ENCODE measurements at places on chromosomes 12 and 14. TPM values are rescaled to one million over a fixed set of nuclear protein-coding genes. Genes with fewer than 3 reads are reported as not detected.

DNA sequence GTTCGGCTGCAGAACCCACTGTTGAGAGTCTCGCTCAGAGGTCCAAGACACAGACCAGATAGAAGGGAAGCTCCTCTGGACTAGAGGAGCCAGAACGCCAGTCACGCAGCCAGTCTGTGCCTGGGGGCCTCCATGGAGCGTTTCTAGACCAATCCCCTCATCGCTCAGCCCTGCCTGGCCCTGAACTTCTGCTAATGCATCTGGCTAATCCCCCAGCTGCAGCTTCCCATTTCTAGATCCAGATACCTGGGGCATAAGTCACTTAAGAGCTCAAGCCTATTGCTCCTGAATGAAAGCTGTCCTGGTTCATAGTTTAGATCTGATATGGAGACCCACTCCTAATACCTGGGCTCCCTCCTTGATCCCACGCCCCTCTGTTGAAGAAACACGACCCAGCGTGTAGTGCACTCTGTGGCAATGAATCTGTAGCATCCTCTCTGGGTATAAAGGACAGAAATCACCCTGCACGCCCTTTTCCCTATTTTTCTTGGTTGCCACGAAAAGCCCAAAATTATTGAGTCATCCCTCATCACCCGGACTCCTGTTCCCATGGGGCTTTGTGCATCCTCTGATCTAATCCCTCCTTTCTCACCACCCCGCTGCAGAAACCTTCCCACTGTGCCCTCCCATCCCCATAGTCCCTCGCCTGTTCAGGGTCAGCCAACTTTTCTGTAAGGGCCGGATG is 341.6 kb upstream of the FKBP4 start:
- no peaks in the 10 kb centered on the region for H3K27me3 ChIP-seq
- no peak for DNase-seq
- no peak overlapping the region for H3K27ac ChIP-seq
- no peaks in the 10 kb centered on the region for H3K36me3 ChIP-seq

SLC6A13 gene
- not detected for polyA plus RNA-seq

DNA sequence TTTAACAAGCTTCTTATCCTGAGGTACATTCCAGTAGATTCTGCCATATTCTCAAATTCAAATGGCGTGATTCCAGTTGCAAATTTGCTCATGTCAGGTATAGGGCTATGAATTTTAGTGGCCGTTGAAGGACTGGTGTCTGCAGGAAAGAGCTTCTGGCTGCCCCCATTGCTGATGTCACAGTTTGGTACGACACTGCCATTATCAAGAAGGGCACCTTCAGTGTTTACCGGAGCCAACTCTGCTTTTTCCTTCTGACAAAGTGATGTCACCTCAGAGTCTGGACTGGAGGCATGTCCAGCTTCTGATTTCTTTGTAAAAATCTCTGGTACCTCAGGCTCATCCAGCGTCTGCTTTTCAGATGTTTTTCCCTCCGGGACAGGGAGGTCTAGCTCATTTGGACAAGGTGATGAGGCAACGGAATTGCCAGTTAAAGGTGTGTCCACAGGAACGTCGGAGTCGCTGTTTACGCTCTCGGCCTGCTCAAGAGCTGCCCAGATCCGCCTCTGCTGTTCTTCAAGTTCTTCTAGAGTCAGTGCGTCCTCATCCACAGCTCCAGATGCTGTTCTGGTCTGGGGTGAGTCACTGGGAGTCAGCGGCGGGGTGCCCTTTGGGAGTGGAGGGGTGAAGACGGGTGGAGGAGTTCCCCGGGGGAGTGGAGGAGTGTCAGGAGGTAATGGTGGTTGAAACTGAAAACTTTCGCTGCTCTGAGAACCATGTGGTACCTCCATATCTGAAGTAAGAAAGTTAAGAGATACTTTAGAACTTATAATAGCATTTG is 27.0 kb downstream of the ZCCHC8 start:
- H3K36me3 ChIP-seq, result peaks cover 33% of the 10 kb centered on the region
- H3K4me1 ChIP-seq, result no peaks in the 10 kb centered on the region
- DNase-seq, result no peak
- no peak overlapping the region for H3K4me3 ChIP-seq
- H3K27me3 ChIP-seq, result no peaks in the 10 kb centered on the region

DNA sequence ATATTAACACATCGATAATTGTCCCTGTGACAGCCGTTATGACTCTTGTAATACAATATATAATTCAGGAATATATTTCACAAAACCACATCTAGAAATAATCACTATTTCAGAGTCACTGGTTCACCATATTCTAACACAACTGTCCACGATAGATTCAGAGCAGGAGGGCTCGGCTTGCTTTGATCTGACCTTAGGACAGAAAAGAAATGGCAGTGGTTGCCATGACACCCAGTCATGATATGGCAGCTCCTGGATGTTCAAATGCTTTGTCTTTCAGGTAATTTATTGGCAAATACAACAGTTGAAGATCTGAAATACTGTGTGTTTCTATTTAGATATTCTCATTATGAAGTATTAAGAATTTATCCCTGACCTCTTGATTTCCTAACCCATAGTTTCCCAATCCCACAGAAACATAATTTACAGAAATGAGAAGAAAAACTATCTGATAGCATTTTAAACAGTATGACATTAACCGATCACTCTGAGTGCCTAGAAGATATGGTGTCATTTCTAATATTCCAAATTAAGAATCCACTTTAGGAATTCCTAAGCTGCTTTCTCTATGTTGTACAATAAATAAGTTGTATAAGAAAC is 116.4 kb downstream of the EPS8 start:
- H3K36me3 ChIP-seq, result no peaks in the 10 kb centered on the region
- H3K4me3 ChIP-seq, result no peak overlapping the region
- no peak for DNase-seq
- no peaks in the 10 kb centered on the region for H3K4me1 ChIP-seq
- H3K27ac ChIP-seq, result no peak overlapping the region

CHMP4A gene
- polyA plus RNA-seq, result 159 TPM
